RWPE1 (cell line): ENCODE measurements at places on chromosomes 4 and X.
A peak's percentile ranks its signal among the peaks of the same experiment; 100 is the strongest.

GRCh38 chr4:5782829-5783476 lies 72.0 kb downstream of the EVC start:
- DNase-seq = no peak

- peak; percentile 2 for DNase-seq
Observed at GRCh38 chr4:100391863-100392262, 126.0 kb downstream of the EMCN start.

DNA sequence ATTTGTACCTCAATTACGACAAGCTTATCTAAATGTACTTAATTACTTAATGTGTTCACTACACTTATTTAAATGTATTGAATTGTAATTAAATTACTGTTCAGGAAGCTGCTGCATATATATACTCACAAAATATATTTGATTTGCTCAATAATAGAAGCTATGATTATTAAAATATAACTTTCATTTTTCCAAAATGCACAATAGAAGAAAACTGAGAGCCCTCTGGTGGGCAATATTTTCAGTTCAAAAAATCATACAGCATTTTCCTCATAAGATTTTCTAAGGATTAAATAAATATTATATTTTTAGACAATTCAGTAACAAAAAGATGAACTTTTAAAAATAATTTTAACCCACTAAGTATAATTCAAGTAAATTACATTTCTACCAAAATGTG lies 217.3 kb downstream of the DKK2 start:
- no peak for DNase-seq

GRCh38 chr4:16271411-16271810 lies 45.1 kb upstream of the TAPT1 start:
- no peak for DNase-seq

DNA sequence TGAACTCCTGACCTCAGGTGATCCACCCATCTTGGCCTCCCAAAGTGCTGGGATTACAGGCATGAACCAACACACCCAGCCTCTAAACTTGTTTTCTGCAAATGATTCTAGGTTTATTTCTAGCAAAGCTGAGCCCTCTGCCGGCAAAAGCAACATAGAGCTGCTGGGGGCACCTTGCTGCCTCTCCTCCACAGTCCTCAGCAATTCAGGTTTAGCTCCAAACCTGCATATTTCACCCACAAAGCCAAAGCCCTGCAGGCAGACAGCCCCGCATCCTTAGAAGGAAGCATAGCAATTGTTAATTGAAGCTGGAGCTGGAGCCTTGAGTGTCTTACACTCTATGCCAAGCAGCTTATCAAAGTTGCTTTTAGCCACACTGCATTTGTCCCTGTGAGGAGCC lies 24.9 kb upstream of the OCIAD2 start:
- DNase-seq = no peak

DNA sequence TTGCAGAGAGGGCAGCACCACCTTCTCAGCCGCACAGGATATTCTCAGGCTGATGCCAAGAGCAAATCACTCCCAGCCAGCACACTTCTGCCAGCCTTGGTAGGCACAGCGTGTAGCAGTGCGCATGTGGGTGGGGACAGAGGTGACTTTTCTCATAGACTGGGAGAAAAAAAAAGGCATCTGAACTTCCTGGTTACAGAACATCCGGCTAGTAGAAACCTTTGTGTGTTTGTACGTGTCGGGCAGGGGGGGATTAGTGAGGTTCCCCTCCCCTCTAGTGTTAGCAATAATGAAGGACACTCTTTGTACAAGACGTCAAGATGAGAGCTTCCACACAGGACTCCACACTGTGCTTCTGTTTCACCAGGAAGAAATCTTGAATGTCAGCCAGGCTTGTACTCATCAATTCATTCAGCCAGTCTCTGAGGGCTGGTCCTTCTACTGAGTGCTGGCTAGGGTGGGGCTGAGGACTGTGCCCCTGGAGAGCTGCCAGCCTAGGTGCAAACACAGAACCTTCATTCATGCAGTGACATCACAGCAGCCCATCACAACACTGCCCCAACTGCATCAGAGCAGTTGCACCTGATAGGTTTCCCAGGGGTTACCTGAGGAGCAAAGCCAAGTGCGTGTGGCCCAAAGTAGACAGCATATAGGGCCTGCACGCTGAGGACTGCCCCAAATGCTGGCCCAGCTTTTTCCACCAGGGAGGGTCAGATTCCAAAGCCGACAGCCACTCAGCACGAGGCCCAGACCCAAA lies 34.7 kb downstream of the SLC25A5 start:
- DNase-seq = peak; percentile 34
